ENCODE measurements at places on chromosomes 7 and 10.
A peak's percentile ranks its signal among the peaks of the same experiment; 100 is the strongest.

GRCh38 chr7:151681726-151682125, 162.0 kb upstream of the RHEB start:
- no peak for DNase-seq

DNA sequence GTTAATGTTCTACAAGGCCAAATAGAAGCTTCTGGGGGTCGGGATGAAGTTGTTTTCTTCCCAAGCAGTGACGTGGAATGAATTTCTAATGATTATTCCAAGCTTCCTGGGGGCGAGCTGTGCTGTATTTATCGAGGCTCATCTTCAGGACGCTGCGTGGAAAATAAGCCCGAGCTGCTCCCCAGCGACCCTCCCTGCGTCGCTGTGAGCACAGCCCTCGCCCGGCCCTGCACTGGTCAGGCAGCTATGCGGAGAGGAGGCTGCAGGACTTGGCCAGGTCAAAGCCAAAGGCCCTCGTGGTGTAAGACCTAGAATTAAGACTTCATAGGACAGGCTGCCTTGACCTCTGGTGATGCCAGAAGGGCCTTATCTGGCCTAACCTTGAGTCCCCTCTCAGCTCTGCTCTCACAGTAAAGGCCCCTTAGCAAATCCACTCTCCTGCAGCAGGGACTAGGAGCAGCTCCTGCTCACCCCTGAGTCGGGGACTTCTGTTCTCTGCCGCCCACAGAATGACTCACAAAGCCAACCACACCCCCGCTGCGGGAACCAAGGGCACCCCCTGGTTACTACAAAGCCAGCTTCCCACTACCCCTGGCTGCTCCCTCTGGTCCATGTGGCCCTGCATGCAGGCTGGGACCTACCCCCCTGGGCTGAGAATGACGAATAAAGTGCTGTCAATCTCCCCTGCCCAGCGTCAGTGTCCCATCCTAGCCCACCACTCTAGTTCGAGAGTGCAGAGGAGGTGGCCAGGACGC, 501.6 kb downstream of the TCERG1L start:
- DNase-seq = no peak

GRCh38 chr7:65722361-65722792, 150.5 kb upstream of the VKORC1L1 start:
- DNase-seq = no peak

DNA sequence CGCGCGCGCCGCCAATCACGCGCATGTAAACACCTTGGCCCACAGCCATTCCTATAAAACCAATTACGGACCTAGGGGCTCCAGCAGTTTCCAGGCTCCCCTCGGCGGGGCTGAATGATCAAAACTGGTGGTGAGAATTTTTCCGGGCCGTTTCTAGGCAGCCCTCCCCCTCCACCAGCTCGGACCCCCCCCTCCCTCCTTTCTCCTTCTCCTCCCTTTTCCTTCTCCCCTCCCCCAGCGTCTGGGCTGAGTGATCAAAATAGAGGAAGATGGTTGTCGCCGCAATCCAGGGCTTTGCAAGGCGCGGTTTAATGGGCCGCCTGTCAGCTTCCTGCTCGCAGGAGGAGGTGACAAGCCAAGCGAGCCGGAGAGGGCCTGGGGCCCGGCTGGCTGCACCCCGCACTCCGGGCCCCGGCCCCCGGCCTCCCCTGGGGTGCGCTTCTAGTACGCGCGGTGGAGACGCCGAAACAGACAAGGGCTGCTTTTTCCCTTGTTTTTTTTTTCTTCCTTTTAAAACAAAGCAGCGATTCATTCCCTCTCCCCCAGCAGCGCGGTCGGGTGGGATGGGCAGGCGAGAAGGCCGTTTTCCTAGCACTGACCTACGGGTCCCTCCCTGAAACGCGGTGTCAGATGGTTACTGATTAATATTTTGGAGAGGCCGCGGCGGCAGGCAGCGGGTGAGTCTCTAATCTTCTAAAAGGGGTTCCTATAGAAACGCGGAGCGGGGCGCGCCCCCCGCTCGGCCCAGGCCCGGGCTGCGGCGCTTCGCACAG, 528 bp upstream of the TNRC18 start:
- DNase-seq = peak; percentile 100

DNA sequence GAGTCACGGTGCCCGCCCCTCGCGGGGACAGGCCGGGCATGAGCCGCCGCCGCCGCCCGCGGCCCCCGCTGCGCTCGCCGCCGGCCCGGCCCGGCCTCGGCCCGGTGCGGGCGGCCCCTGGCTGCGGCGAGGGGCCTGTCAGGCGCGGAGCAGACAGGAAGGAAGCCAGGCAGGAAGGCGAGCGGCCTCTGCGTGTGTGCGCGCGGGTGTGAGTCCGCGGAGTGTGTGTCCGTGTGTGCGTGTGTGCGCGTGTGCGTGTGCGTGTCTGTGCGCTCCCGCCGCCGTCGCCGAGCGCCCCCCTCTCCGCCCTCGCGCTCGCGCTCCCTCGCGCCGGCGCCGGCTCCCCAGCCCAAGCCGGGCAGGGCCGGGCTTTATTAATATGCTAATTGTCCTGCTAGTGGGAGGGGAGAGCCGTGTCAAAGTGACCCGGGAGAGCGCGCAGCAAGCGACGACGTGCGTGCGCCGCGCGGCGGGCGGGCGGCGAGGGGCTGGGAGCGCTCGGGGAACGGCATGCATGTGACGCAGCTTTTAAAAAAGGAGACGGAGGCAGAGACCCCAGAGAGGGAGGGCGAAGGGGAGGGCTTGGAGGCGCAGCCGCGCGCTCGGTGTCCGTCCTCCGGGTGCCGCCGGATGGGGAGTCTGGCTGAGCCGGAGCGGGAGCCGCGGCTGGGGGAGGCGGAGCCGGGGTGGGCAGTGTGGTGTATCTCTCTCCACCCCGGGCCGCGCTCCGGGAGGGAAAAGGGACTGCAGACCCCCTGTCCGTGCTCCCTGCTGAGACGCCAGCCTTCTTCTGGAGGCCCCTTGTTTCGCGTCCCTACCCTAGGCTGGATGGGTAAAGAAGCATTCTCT, at the start of gene LDB1:
Gene LDB1, minus strand, starts transcription at position 227 of the 849 bp plus-strand sequence. CDS start 258 bp downstream, outside the sequence.
- DNase-seq = no peak

- DNase-seq = no peak
These were observed 13.7 kb upstream of the HOXA13 start for GRCh38 chr7:27213433-27214238.

DNA sequence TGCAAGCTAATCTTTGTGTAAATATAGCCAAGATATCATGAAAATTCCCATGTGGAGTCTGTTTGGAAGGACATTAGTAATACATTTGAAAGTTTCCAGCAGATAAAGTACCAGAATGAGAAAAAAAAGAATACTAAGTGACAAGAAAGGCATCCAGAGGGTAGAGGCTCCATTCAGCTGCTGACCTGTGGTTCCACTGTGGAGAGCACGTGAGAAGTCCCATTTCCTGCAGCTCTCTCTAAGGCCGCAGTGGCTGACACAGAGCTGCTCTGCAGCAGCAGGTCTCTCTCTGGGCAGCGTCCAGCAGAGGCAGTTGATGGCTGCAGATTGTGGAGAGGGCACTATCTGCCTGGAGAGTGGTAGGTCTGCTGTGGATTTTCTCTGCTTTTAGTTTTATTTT, 100.1 kb upstream of the TMEM72 start:
- no peak for DNase-seq

DNA sequence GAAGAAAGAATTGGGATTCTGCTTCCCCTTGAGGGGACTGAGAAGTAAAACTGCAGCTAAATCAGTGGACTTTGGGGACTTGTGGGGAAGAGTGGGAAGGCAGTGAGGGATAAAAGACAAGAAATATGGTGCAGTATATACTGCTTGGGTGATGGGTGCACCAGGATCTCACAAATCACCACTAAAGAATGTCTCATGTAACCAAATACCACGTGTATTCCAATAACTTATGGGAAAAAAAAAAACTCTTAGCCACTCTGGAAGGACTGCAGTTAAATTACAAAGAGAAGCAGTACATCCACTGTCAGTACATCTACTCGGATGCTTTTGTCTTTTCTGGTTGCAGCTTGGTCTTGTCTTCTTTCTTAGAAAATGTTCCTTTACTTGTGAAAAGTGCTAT, 27.4 kb upstream of the GOT1 start:
- peak; percentile 18 for DNase-seq

GRCh38 chr7:100156331-100157068, 2.0 kb downstream of the TRAPPC14 start:
- DNase-seq = no peak

GRCh38 chr7:74671602-74672001, 14.1 kb downstream of the GTF2I start:
- no peak for DNase-seq

- DNase-seq = no peak
These were observed 202.5 kb upstream of the AHR start for GRCh38 chr7:17095931-17096330.

GRCh38 chr7:148153616-148154284, 436.8 kb upstream of the C7orf33 start:
- no peak for DNase-seq

DNA sequence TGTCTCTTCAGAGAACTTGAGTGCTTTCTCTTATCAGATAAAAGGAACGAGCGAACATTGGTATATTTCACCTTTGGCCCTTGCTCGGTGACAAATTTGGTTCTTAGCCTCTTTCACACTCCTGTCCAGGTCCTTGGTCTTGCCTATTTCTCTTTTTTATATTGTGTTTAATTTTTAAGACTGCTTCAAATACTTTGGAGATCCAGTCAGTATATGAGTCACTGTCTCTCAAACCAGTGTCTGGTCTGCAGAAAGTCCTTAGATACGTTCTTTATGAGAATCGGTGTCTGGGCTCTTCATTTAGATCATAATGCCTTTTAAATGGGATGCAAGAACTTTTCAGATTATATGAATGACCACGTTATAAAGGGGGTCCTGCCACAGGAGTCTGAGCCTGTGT, 55.0 kb downstream of the PIK3AP1 start:
- DNase-seq = peak; percentile 30

DNA sequence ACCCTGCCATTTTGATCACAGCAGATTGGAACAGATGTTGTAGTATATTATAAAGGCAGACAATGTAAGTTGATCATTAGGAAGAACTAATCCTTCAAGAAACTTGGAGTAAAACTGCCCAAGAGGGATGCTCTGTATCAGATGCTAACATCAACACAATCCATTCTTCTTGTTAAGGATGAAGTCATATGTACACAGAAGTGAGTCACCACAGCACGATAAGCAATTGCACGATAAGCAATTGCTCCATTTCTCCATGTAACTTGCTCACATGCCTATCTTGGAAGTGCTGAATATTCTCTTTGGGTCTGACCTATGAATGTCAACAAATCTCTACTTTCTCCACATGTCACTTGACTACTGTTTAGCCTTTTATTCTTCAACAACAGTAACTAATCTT, 41.5 kb upstream of the DMTF1 start:
- peak; percentile 28 for DNase-seq

DNA sequence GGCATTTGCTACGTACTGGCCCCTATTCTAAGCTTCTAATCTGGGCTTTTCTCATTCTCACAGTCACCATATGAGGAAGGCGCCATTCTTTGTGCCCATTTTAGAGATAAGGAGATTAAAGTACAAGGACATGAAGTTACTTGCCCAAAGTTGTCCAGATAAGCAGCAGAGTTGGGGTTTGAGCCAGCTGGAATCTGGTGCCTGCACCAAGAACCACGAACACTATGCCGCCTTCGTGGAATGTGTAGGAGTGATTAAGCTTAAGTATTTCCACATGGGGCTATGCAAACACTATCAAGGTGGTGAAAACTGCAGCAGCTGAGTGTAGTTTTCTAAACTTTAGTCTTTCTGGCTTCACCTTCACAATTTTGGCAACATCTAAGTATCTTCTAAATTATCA, 342.7 kb upstream of the ETV1 start:
- peak; percentile 56 for DNase-seq

DNA sequence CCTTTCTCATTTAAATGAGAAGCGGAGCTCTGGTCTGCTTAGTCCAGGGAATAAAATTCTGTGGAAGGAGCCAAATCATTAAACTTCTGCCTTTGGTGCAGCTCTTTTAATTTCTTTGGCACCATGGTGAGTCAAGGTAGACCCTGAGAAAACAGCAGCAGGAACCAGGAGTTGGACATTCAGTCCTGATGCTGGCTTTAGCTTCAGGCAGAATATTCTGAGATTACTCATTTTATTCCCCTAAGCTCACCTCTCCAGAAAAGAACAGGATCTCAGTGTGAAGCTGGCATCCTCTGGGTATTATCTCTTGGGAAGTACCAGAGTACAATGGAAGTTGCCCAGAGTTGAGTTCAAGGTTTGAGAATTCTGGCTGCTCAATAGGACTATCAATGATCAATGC, 211.6 kb upstream of the NRP1 start:
- DNase-seq = no peak

- no peak for DNase-seq
These were observed 278.7 kb downstream of the CCSER2 start for GRCh38 chr10:84607044-84607443.

DNA sequence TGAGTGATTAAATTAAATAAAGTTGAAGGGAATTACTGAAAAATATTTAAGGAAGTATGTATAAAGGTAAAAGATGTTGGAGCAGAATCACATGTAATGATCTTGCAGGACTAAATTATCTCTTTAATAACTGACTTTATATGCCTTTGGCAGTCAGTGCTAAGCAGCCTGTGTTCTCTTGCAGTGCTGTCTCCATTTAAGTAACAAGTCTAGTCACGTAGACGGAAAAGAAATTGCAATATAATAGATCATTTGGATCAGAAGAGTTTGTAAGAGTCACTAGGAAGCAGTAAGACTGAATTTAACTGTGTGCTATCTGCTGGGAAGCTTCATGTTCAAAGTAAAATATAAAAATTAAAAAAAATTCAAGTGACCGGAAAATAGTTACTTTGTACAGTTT, 21.4 kb downstream of the BZW2 start:
- no peak for DNase-seq
